ENCODE measurements at places on chromosomes 2 and 18.

DNA sequence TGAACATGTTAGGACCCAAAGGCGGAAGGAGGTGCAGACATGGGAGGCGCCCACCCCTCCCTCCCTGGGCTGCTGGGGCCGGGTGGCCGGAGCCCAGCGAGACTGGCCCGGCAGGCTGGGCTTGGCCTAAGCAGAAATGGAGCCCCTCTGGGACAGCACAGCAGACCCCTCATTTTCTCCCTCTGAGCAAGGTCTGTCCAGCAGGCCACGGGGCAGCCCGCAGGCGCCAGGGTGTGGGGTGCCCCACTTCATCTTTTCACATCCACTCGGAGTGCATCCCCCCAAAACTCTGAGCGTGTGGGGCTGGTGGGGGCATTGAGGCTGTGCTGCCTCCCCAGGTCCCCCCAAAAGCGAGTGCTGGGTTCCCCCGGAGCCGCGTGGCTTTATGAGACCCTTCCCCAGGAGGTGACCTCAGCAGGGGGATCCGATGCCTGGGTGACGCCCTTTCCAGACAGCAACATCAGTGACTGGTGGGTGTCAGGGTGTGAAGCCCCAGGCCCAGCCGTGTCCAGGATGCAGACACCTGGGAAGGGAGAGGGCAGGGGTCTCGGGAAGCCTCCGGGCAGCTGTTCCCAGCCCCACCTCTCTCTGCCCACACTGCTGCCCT lies 36.7 kb upstream of the GPC1 start:
- DNase-seq: no peak

GRCh38 chr2:158689391-158689790 lies 105.7 kb upstream of the DAPL1 start:
- no peak for DNase-seq

GRCh38 chr2:30213907-30214463 lies 17.3 kb upstream of the LBH start:
- no peak for DNase-seq

DNA sequence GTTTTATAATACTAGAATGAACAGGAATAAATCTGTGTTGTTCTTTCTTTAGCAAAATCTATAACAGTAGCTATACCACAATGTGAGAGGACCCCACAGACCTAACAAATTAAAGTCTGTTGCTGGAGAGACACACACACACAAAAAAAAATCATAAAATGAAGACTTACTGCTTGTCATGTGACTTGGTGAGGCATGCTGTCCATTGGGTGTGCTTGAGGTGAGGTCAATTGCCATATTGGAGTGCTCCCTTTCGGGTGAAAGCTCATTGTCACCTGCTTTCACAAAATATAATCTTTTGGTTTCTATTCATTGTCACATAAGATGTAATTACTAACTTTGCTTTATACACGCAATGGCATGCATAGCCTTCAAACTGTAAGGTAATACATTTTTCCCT lies 3.9 kb downstream of the IKZF2 start:
- DNase-seq: no peak

DNA sequence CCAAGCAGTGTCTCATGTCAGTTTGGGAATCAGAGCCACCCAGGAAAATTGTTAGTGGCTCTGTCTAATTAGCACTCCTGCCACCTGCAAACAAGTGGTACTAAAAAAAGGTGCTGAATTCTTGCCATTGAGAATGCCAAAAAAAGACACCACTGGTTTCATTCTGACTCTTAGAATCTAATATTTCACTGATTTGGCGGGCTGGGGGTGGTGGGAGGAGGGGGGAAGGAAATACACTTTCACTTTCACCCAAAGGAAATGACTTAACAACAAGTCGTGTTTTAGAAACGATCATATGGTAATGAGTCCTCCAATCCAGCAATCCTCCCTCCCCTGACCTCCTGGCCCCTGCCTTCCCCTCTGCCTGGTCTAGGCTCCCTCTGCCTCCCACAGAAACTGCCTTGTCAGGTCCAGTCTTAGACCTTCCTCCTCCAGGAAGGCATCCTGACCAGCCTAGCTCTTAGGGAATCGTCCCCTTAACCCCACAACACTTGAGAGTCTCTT lies 4.4 kb upstream of the KLHL29 start:
- DNase-seq: no peak

- DNase-seq: no peak
These were observed 443.3 kb upstream of the MEIS1 start for GRCh38 chr2:65991381-65992197.

- no peak for DNase-seq
These were observed 301.0 kb upstream of the SLC39A10 start for GRCh38 chr2:195356026-195356425.

DNA sequence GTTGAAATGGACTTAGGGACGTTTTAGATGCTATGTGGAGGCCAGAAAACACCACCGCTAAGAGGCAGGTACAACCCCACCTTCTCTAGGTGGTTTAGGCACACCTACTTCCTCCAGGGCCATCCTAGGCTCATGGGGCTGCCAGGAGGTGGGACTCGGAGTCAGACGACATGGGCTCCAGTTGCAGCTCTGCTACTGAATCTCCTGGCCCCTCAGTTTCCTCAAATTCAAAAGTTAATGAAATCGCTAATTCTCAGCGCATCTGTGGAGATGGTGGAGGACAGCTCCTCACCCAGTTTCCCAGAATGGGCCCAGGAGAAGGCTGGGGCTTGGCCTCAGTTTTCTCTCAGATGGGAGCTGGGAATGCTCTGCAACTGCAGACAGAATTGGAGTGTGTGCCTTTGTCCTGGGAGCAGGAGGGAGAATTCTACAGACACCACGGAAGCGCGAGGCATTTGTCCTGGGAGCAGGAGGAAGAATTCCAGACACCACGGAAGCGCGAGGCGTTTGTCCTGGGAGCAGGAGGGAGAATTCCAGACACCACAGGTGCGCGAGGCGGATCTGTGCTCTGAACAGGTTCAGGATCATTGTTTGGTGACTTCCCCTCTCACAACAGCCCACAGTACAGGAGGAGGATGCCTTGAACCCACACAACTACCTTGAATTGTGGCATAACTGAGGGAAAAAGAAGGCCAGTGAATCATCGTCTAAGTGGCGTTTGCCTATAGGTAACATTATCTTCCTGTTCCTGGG lies 103.7 kb upstream of the PXDN start:
- no peak for DNase-seq

- DNase-seq: no peak
These were observed 4.2 kb upstream of the CCNYL1 start for GRCh38 chr2:207706936-207707860.

GRCh38 chr2:223297788-223298187 lies 245.8 kb downstream of the KCNE4 start:
- no peak for DNase-seq

DNA sequence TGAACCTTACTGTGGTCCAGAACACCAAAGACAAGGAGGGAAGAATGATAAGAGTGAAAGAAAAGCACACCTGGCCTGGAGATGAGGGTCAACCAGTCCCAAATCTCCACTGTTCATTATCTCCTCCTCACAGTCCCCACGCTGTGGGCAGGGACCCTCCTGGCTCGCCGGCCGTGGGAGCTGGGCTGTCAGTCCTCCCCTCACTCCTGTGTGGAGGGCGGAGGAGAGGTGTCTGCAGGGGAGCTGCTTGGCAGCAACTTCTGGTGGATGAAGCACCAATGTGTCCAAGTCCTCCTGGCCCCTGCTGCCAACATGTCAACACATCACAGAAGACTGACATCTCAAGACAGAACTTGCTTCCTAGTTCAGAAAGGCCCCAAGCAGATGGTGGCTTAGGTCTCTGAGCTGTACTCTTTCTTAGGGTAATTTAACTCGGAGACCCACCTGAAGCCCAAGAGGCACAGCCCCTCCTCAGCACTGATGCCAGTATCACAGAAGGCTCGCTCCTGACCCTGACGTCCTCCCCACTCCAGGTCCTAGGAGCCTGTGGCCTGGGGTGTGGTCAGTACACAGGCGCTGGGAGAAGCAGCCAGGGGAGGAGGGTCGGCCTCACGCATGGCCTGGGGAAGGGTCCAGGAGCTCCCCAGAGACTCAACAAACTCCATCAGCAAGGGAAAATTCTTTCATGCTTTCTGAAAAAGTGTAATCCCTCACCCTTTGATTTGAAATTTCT lies 54.5 kb downstream of the PARD6G start:
- no peak for DNase-seq

- DNase-seq: no peak
These were observed 1237.8 kb downstream of the SUCLG1 start for GRCh38 chr2:83221258-83221657.

DNA sequence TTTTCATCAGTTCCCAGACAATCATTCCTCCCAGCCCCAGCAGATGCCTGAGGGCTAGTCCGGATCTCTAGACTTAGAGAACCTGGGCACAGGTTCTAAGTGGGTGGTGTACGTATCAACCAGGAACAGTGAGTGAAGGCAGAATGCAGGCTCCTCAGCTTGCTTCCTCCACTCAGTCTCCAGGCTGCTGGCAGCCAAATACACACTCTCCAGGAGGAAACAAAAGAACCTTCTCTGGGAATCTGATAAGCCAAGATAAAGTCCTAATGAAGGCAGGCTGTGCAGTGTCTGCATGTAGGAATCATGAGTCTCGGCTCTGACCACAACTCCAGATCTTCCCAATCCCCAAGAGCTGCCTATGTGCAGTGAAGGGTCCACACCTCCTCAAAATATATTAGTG lies 245.7 kb downstream of the SP3 start:
- no peak for DNase-seq

DNA sequence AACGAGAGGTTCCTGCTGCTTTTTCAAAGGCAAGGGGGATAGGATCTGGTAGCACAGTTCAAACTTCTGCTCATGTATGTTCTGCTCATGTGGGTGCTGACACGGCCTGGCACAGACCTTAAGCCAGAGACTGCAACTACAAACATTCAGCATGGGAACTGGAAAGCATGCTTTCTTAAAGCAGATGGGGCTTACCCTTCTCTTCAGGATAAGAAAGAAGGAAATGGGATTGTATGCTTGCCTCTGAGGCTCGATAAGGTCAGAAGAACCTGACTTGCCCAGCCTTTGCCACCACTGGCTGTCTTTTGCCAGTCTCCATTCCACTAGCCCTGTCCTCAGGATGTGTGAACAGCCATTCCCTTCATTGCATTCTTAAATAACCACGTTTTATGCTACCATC lies 10.7 kb downstream of the DOCK10 start:
- DNase-seq: no peak

GRCh38 chr18:12749121-12749520 lies 46.3 kb downstream of the PSMG2 start:
- DNase-seq: no peak

DNA sequence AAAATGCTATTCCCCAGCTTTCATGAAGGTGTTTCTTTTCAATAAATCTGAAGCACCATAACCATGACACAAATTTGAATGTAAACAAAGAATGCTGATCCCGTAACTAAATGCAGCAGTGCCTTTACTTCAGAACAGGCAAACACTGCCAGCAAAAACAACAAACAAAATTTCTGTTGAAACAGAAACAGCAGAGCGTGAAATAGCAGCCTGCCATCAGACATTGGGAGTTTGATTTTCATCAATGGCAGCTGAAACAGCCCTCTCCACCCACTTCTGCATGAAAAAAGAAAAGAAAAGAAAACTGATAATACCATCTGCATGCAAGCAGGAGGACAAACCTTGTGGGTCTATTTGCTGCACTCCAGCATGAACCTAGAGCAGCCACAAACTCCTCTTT lies 128.3 kb downstream of the CDH2 start:
- no peak for DNase-seq

DNA sequence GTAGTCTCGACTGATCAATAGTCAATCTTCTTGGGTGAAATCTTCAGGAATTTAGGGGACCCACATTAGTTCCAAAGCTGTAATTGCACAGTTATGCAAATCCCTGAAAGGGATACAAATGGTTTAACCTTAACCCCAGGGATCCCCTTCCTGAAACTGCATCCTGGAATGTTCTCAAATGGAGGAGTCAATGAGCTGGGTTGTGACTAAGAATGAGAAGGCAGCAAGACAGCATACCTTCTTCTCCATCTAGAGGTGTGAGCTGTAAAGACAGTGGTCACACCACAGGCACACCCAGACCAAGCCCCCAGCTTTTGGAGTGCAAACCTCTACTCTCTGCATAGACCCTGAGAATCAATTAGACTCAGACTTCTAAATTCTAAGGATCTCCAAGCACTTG lies 164.7 kb upstream of the MEIS1 start:
- no peak for DNase-seq

DNA sequence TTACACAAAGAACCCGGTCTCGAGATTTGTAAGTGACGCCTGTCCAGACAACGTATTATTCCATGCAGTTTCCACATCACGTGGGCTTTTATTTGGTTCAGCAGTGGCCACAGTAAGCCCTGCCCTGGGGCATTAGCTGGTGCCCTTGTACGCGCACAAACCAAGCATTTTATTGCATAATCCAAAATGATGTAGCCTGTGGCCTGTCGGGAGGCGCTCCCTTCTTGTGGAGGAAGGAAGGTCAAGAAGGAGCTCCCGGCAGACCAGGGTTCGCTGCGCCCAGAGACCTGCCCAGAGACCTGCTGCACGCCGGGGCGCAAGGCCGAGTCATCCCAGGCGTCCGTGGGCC lies 179.6 kb upstream of the ALKAL2 start:
- no peak for DNase-seq

- no peak for DNase-seq
These were observed 49.1 kb downstream of the TFPI start for GRCh38 chr2:187505065-187505672.
